ENCODE measurements at places on chromosomes 5 and 9.

DNA sequence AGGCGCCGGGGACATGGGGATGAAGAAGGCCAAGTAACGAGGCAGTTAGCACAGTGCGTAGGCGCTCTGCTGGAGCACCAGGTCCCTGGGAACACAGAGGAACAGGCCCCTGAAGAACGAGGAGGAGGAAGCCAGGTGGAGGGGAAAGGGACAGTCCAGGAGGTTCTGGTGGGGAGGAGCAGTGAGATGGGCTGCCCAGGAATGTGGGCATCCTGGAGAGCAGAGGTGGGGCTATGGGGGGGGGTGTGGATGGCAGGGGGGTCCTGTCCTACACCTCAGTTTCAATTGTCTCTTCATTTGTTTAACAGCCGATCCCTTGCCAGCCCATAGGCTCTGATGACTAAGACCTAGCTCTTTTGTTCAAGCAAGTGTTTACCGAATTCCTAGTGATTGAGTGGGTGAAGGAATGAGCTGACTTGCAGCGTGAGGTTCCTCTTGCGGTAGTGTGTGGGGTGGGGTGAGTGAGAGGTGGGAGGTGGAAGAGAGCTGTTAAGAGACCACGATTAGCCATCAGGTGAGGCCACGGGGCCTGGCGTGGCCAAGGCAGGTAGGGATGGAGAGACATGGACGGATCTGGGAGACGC is 8.4 kb upstream of the PHYHD1 start:
- DNase-seq: no peak

DNA sequence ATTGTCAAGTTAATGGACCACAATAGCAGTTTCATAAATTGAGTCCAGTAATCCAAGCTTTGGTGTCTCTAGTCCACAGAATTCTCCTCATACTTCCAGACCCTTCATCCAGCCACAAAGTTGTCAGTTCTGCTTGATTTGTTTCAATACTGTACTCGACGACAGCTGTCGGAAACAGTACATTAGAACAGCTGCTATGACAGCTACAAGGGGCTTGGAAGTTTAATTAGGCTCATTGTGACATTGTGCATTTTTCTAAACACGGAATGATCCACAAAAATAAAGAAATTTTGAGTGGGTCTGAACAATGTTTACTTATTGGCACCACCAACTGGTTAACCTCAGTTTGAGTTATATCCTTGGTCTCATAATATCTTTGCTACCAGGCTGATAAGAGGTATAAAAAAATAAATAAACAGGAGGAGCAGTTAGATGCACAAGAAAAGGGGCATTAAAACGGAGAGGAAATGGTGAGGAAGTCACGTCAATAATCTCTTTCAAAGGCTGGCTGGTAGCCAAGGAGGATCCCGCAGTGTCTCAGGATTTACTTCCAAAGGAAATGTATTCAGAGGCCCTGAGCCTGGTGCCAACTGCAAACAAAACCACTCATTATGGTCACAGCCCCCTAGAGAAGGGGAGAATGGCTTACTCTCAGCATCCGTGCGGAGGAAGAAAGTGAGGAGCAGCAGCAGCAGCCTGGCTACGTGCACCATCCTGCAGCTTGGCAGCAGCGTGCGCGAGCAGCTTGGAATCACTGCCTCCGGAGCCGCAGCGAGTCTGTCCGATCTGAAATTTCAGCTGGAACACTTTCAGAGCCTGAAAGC is 933.8 kb upstream of the DMAC1 start:
- no peak for DNase-seq

- DNase-seq: no peak
These were observed 69.3 kb downstream of the PAX5 start for GRCh38 chr9:36964791-36965190.

DNA sequence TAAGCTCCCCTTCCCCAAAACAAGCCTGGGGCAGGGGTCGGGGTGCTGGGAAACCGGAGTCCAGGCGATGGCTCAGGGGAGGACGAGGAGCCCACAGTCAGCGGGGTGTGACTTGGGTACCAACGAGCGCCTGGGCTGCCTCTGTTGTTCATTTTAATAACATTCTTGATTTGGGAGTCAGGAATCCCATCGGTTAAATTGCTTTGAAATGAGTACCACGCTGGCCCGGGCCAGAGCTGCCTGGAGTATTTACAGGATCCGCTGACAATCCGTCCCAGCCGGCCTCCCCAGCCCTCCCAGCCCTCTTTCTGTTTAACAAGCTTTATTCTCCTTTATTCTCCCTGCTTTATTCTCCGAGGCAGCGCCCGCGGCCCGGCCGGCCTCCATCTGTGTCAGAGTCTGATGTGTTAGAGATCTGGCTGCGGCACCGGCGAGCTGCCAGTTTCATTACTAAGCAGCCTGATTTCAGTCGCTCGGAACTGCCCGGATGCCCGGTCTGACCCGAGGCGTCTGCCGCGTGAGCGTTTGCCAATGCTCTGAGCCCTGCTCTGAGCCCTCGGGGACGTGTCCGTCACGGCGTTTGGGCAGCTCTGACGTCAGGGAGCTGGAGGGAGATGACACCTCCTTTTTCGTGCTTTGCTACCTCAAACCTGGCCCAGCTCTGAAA is 16.5 kb upstream of the QRFP start:
- DNase-seq: no peak

GRCh38 chr5:103487822-103488493 is 74.6 kb downstream of the NUDT12 start:
- DNase-seq: no peak

DNA sequence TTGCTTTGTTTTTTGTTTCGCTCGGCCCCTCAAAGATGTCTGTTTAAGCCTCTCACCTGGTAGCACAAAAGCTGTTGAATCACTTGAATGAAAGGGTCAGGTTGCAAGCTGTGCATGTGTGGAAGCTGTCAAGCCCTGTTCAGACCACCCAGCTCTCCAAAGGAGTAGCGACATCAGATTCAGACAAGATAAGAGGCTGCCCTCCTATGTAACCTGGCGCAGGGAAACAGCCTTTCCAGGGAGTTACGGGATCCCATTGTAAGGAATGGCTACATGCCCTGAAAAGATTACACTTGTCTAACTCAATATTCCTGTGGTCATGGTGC is 2.9 kb downstream of the FREM1 start:
- DNase-seq: no peak

DNA sequence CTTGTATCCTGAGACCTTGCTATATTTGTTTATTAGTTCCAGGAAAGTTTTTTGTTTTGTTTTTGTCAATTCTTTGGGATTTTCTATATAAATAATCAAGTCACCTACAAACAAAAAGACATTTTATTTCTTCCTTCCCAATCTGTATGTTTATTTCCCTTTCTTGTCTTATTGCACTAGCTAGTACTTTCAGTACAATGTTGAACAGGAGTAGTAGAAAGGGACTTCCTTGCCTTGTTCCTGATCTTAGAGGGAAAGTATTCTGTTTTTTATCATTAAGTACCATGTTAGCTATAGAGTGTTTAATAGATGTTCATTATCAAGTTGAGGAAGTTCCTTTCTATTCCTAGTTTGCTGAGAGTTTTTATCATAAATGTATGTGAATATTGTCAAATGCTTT is 119.5 kb upstream of the TLE4 start:
- DNase-seq: no peak

All from CD4-positive, alpha-beta T cell treated with Interleukin-4 for 1 hour (primary cell).